ENCODE measurements at places on chromosomes 7 and 10.

DNA sequence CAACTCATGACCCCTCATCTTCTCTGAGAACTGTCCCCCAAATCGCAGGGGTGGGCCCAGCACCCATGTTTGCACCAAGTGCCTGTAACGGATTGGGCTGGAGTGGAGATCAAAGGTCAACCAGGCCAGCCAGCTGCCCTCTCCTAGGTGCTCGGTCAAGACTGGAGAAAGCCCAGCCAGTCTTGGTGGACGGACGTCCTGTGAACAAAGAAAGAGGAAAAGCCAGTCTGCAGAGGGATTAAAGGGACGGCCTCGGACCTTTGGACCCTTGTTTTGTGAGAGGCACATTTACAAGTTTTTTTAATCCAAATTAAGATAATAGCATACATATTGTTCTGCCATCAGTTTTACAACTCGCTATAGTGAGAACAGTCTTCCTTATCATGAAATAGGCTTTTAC, 31.7 kb upstream of the GALNTL5 start:
- DNase-seq, result no peak
- H3K4me3 ChIP-seq, result no peak overlapping the region
- H3K4me1 ChIP-seq, result peaks cover 23% of the 10 kb centered on the region
- H3K36me3 ChIP-seq, result no peaks in the 10 kb centered on the region
- no peaks in the 10 kb centered on the region for H3K27me3 ChIP-seq

DNA sequence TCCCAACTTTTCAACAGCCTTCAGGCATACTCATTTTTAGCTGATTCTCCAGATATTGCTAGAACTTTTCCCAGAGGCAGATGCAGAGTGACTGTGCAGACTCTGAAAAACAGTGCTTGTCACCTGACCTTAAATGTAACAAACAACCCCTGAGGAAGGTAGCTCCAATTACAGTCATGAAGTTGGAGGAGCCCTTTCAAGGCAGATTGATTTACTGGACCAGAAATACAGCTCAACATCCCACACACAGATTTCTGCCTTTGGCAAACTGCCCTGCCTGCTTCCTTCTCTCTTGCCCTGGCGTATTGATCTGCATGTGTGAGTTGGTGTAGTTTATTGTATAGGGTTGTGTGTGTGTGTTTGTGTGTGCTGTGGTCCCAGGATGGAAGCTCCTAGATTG, 38.5 kb downstream of the PYROXD2 start:
- DNase-seq, result no peak
- H3K4me3 ChIP-seq, result no peak overlapping the region
- no peaks in the 10 kb centered on the region for H3K36me3 ChIP-seq
- H3K27me3 ChIP-seq, result no peaks in the 10 kb centered on the region

- no peak for DNase-seq
- no peak overlapping the region for H3K4me3 ChIP-seq
- no peaks in the 10 kb centered on the region for H3K27me3 ChIP-seq
- H3K27ac ChIP-seq, result no peak overlapping the region
These were observed 177.9 kb upstream of the BET1 start for GRCh38 chr7:94182066-94182465.

GRCh38 chr10:59799421-59799820, 46.2 kb upstream of the MRLN start:
- peaks cover 24% of the 10 kb centered on the region for H3K36me3 ChIP-seq
- no peak for DNase-seq
- no peak overlapping the region for H3K4me3 ChIP-seq
- H3K27ac ChIP-seq, result no peak overlapping the region
- H3K27me3 ChIP-seq, result no peaks in the 10 kb centered on the region

DNA sequence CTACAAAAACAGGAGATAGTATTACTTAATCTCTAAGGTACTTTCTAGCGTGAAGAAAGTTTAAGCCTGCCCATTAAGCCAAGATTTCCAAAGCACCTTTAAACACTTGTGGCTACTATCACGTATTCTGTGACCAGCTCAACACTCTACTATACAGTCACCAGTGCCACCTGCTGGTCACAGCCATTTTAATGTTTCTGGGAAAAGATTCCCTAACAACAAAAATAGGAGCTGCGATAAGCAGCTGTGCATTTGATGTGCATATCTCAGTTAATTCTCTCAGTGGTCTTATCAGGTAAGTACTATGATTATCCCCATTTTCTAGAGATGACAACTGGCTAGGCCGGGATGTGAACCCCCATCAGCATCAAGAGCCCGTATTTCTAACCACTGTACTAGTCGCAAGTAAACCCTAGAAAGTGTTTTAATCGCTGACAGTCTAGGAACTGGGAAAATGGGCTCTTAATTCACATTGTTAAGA, 860 bp downstream of the SEC31B start:
- peak; percentile 68 for DNase-seq
- peak overlapping the region; percentile 89 for H3K27ac ChIP-seq
- no peak overlapping the region for H3K4me3 ChIP-seq
- H3K27me3 ChIP-seq, result no peaks in the 10 kb centered on the region
- H3K4me1 ChIP-seq, result peaks cover 16% of the 10 kb centered on the region
- peaks cover 4% of the 10 kb centered on the region for H3K36me3 ChIP-seq

DNA sequence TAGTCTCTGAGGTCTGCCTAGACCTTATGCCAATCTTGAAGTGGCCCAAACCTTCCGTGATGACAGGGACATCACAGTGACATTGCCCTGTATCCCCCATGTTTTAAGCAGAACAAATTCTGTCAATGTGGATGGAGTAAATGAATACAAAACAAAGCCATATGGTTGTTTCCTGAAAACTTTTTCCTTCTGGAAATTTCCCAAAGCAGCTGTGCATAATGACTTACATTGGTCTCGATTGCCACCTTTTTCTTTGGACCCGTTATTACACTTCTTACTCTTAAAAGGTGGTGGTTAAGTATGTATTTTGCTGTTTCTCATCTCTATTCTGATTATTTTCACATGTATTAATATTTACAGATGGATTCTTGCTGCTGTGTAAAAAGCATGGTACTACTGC, 411.2 kb upstream of the KLF6 start:
- H3K27me3 ChIP-seq, result no peaks in the 10 kb centered on the region
- H3K36me3 ChIP-seq, result no peaks in the 10 kb centered on the region
- H3K4me1 ChIP-seq, result no peaks in the 10 kb centered on the region
- no peak overlapping the region for H3K4me3 ChIP-seq

DNA sequence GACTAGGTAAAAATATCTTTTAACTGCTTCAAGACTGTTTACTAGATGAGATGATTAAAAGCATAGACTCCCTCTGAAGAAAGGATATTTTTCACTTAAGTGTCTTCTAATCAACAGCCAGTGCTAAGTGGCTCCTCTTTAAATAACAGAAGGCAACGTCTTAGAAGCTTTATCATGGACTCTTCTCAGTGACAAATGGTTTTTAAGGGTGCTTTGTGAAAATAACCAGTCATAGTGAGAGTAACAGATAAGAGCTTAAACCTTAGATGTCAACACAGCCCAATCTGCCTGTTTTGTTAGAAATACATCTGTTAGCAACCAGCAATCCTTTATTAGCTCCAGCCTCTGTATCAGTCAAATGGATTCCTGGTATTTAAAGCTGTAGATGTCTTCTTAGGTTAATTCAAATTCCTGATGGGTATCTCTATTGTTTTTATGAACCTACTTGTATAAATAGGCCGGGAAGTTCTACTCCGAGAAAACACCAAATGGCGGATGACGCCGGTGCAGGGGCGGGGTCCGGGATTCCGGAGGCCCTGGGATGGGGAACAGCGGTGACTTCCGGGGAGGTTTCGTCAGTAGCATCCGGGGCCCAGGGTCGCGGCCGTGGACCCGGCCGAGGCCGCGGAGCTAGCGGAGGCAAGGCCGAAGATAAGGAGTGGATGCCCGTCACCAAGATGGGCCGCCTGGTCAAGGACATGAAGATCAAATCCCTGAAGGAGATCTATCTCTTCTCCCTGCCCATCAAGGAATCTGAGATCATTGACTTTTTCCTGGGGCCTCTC, 285.4 kb downstream of the GPR37 start:
- DNase-seq, result no peak
- no peaks in the 10 kb centered on the region for H3K27me3 ChIP-seq
- no peak overlapping the region for H3K4me3 ChIP-seq
- H3K36me3 ChIP-seq, result no peaks in the 10 kb centered on the region
- H3K4me1 ChIP-seq, result no peaks in the 10 kb centered on the region

GRCh38 chr7:44308596-44309270, 16.7 kb downstream of the CAMK2B start:
- DNase-seq, result peak; percentile 43
- H3K27me3 ChIP-seq, result no peaks in the 10 kb centered on the region
- no peak overlapping the region for H3K27ac ChIP-seq
- H3K4me3 ChIP-seq, result no peak overlapping the region

DNA sequence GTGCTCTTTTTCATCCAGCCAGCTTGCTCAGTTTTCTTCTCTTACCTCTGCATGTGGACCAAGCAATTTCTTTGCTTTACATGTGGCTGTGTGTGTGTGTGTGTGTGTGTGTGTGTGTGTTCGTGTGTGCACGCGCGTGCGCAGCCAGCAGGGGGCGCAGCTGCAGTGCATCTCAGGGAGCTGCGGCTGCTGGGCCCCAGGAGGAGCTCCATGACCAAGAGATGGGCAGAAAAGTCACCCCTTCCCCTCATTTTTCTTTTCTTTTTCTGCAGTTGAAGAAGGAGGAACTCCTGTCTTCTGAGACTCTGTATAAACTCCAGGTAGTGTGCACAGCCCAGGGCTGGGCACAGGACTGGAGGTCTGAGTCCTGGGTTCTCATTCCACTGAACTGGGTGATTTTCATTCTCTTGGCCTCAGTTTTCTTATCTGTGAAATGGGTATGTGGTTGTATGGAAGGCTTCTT, 41.8 kb downstream of the BLNK start:
- no peak overlapping the region for H3K4me3 ChIP-seq
- H3K4me1 ChIP-seq, result no peaks in the 10 kb centered on the region
- peaks cover 40% of the 10 kb centered on the region for H3K36me3 ChIP-seq
- H3K27ac ChIP-seq, result no peak overlapping the region
- DNase-seq, result peak; percentile 82
- H3K27me3 ChIP-seq, result no peaks in the 10 kb centered on the region

DNA sequence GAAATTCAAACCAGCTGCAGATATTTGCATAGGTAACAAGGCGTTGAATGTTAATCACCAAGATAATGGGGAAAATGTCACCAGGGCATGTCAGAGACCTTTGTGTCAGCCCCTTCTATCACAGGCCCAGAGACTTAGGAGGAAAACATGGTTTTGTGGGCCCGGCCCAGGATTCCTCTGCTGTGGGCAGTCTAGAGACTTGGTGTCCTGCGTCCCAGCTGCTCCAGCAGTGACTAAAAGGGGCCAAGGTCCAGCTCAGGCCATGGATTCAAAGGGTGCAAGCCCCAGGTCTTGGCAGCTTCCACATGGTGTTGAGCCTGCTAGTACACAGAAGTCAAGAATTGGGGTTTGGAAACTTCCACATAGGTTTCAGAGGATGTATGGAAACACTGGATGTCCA, 147.5 kb upstream of the ZWINT start:
- no peaks in the 10 kb centered on the region for H3K36me3 ChIP-seq
- no peak overlapping the region for H3K4me3 ChIP-seq
- H3K27ac ChIP-seq, result no peak overlapping the region
- H3K4me1 ChIP-seq, result no peaks in the 10 kb centered on the region
- DNase-seq, result no peak

- no peaks in the 10 kb centered on the region for H3K27me3 ChIP-seq
- peak overlapping the region; percentile 13 for H3K27ac ChIP-seq
- no peak for DNase-seq
- H3K4me1 ChIP-seq, result no peaks in the 10 kb centered on the region
- no peak overlapping the region for H3K4me3 ChIP-seq
These were observed 5.0 kb upstream of the ANKRD61 start for GRCh38 chr7:6026011-6026819.

- no peaks in the 10 kb centered on the region for H3K27me3 ChIP-seq
- peak; percentile 40 for DNase-seq
- no peak overlapping the region for H3K4me3 ChIP-seq
- peak overlapping the region; percentile 1 for H3K27ac ChIP-seq
- peaks cover 15% of the 10 kb centered on the region for H3K4me1 ChIP-seq
These were observed 43.9 kb downstream of the DOCK4 start for GRCh38 chr7:112162142-112162766.

DNA sequence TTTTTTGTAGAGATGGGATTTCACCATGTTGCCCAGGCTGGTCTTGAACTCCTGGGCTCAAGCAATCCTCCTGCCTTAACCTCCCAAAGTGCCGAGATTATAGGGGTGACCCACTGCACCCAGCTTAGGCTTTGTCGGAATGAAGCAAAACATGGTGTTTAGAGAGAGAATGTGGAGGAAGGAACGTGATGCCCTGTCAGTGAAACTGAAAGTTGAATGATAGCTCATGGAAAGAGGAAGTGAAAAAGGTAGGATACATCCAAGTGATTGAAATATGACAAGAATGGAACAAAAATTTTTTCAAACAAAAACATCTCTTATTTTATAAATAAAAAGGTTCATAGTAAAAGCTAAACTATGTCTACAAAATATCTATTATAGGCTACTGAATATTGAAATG, 5.9 kb downstream of the AKAP9 start:
- DNase-seq, result no peak
- H3K27me3 ChIP-seq, result no peaks in the 10 kb centered on the region
- H3K4me3 ChIP-seq, result no peak overlapping the region

- DNase-seq, result no peak
- H3K4me3 ChIP-seq, result no peak overlapping the region
These were observed 187.7 kb upstream of the HGF start for GRCh38 chr7:81957517-81957916.

DNA sequence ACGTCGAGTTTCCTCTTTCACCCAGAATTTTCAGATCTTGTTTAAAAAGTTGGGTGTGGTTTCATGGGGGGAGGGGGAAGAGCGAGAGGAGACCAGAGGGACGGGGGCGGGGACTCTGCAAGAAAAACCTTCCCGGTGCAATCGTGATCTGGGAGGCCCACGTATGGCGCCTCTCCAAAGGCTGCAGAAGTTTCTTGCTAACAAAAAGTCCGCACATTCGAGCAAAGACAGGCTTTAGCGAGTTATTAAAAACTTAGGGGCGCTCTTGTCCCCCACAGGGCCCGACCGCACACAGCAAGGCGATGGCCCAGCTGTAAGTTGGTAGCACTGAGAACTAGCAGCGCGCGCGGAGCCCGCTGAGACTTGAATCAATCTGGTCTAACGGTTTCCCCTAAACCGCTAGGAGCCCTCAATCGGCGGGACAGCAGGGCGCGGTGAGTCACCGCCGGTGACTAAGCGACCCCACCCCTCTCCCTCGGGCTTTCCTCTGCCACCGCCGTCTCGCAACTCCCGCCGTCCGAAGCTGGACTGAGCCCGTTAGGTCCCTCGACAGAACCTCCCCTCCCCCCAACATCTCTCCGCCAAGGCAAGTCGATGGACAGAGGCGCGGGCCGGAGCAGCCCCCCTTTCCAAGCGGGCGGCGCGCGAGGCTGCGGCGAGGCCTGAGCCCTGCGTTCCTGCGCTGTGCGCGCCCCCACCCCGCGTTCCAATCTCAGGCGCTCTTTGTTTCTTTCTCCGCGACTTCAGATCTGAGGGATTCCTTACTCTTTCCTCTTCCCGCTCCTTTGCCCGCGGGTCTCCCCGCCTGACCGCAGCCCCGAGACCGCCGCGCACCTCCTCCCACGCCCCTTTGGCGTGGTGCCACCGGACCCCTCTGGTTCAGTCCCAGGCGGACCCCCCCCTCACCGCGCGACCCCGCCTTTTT, at the start of gene VIM:
Gene VIM (plus strand): TSS at position 151 of the 925 bp plus-strand sequence. CDS start 1,182 bp downstream, outside the sequence.
- H3K4me3 ChIP-seq, result peak within 1 kb of the TSS; percentile 13
- H3K36me3 ChIP-seq, result peaks cover 2% of the 10 kb centered on the region
- H3K4me1 ChIP-seq, result peaks cover 21% of the 10 kb centered on the region
- H3K27ac ChIP-seq, result peak within 1 kb of the TSS; percentile 97

All from liver (tissue), 10 donors.